Activated effector memory CD4-positive, alpha-beta T cell treated with Interleukin-2 at 50 U/mL for 16 hours (primary cell): ENCODE measurements at places on chromosomes 4 and X.

DNA sequence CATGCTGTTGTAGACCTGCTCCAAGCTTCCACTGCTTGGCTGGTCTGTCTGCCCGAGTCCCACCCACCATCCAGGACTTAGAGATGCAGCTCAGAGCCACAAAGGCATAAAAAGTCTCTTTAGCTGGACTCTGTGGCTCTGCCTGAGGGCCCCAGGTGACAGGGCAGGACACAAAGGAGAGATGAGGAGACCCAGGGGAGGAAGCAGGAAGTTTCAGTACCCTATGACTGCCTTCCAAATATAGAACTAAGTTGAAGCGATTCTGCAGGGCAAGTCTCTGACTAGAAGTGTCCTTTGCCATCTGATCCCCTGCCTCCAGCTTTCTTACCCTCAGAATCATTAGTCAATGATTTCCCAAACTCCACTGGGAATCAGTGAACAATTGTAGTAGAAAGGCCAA is 11.2 kb upstream of the CXCR3 start:
- no peak for DNase-seq

GRCh38 chr4:17010426-17011087 is 112.1 kb upstream of the LDB2 start:
- DNase-seq, result no peak

DNA sequence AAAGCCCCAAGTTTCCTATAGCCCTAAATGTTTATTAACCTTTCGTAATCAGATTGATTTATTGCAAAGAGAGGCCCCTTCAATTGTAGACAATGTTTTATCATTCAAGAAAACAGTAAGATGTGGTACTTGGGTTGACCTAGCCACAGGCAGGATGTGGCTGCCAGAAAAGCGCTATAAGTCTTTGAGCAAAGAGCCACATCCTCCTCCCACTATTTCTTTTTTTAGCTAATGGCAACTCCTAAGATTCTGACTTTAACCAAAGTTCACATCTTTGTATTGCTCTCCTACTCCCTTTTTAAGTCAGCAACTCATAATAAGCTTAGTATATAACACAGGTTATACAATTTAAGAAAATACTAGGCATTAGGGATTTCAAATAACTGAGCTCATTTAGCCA is 70.7 kb upstream of the PPP3CA start:
- DNase-seq, result peak; percentile 35

- DNase-seq, result no peak
Measured at GRCh38 chrX:71466979-71467523, 65.9 kb upstream of the OGT start.

GRCh38 chr4:63492515-63492914 is 916.7 kb downstream of the TECRL start:
- no peak for DNase-seq

DNA sequence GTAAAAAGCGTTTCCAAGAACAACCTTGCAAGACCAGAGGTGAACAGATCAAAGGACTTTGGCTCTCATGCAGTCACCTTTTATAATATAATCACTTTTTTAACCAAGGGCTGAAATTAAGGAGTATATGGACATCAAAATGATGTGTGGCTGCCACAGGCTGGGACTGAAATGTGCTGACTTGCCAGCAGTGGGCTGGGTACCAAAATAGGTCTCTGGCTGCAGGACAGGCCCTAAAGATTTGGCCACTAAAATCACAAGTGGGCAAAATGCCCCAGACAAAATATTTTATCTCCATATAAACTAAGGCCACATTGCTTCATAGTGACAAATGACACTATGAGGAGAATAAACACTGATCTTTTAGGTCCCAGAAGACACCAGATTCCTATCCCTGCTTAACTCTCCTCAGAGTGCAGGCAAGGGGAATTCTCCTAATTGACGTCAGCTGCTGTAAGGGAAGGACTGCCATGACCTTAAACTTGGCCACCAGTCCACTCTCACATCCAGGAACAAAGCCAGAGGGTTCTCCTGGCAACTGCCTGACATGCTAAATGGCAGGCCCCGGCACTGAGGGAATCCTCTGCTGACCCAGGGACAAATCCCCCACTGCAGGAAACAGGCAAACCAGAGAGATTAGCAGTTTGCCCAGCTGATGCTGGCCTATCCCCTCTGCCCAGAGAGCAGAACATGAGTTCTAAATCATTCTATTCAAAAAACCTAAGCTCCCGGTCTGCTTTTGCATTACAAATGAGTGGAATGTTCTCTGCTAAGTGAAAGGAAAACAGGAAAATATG is 155.8 kb downstream of the PPP3CA start:
- no peak for DNase-seq

DNA sequence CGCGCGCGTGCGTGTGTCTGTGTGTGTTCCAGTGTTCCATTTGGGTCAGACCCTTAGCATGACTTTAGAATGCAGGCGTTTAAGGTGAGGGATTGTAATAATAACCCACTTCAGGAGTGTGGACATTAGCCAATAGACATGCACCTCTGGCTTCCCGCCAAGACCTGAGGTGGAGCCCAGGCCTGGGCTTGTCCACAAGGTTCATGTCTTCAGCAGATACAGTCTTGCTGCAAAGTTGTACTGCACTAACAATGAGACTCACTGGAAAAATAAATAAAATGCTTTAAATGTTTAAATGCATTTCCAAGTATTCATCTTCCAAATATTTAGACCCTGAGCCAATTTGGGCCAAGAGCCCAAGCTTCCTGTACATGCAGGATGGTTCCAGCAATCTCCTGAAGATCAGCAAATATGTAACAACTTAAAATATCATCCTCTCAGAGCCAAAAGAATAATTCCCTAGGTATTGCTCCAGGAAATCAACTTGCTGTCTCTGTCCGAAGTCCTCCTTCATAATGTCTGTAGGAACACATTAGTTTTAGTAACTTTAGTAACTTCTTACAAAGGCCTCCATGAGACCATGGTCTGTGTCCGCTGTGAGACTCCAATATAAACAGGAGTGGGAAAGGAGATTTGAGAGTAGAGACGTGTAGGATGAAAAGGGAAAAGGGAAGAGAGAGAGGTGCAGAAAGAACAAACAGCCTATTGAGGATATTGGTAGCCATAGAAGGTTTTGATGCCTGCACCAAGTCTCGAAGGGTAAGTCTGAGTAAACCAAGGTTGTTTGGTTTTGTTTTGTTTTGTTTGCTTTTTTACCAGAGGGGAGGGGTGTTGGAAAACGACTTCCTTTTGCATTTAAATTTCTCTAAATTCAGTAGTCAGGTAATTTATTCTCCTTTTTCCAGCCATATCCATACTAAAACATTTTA is 98.5 kb upstream of the KLF3 start:
- no peak for DNase-seq

DNA sequence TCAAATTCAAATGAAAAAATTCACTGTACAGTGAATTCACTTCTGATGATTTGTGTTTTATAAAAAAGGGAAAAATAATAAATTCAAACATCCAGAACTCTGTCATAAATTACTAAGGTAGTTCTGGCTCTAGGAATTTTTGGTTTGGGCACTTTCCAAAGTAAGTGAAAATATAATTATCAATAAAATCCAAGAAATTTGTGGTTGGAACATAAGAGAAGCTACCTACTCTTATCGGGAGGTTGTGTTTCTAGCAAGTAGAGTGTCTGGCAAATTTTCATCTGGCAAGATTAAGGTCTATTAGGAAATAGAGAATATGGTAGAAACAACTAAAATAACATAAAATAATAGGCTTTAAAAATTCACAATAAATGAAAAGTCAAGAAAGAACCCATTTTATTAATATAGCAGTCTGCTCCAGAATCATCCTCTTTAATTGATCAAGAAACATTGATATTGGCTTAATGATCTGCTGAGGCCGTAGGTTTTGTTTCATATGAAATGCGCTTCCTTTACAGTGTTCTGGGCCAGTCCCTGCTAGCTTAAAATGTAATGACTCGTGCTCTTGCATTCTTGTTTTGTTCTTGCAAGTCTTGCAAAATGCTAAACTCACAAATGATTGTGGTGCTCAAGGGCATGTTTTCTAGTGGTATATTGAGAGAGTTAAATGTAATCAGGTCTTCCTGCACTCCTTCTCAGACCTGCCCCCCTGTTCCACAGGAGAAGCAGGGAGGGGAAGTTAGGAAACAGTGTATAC is 331.4 kb downstream of the RAPGEF2 start:
- no peak for DNase-seq

DNA sequence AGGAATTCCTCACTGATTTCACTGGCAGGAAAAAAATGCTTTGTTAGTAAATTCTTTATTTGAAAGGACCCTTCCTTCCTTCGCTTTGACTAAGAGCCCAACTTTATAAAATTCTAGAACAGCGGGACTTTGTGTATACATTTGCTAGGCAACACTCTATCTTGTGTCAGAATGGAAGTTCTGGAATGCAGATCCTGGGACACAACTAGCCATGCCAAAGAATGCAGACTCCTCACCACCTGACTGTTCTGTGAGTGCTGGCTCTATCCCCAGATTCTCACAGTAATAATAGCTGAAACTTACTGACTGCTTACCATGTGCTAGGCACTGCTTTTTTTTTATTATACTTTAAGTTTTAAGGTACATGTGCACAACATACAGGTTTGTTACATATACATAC is 73.3 kb upstream of the ZDHHC15 start:
- DNase-seq, result no peak

DNA sequence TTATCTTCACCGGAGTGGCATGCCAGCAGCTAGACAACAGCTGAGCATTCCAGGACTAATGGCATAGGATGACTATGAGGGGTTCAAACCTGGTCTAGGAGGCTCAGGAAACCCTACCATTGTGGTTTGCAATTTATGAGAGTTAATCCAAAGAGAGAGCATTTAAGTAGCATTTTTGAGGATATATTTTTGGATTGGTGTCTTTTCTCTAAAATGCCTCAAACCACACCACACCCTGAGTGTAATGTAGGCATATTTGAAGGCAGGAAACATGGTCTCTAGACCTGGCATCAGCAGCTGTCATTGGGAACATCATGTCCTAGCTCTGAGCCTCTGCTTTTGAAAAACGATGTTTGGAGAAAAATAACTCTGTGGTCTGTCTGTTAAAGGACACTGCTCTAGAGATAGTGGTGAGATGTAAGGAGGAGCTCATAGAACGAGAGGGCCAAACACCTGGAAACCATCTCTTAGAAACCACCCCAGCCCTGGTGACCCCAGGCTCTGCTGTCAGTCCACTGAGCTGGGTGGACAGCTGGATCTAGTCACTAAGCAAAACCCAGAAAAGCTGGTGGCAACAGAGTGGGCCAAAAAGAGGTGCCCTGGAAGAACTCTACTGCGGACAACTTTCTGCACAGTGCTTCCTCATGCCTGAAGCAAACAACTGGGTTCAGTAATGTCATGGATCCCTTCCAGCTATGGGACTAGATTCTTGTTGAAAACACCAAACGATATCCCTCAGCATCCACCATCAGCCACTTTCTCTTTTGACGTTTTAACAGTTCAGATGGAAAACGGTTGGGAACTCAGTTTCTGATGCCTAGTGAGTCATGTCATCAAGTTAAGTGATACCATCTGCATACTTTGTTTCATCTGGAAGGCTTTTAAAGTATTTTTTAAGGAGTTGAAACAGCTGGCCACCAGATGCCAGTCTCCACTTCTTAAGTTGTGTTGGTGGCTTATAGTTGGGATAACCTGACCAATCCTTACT is 100.2 kb upstream of the C1QTNF7 start:
- no peak for DNase-seq

GRCh38 chrX:84501798-84502628 is at the start of gene HDX:
HDX (minus strand) TSS chrX:84502453; CDS start chrX:84475397, 27,056 bp downstream.
- DNase-seq, result peak; percentile 49

DNA sequence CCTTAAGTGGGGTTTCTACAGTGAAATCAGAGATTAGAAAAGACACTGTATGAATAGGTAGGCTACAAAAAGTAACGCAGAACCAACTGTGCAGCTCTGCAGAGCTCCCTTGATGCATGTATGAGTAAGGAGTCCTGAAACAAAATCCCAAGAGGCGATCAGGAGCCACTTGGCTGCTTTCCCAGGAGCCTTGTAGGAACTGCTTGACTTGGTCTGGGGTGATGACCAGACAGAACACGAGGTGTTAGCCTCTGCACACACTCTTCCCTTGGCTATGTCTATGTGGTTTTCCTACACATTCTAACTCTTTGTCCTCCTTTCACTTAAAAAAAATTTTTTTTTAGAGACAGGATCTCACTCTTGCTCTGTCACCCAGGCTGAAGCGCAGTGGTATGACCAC is 22.8 kb upstream of the AP1S2 start:
- DNase-seq, result no peak

DNA sequence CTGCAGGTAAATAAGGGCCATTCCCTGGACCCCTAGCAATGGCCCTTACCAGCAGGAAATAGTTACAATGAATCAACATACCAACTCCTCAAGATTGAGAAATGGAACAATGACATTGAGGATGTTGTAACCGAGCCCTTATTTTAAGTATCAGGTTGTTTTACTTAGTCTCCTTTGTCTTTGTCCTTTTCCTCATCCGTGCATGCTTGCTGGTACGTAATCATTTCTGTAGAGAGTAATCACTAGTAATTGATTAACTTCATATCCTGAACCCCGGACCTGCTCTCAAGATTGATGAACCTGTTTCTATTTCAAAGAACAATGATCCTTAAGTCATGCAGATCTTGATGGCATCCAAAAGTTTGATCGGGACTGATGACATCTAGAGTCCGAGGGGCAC is 98.6 kb upstream of the LANCL3 start:
- no peak for DNase-seq

- no peak for DNase-seq
Measured at GRCh38 chr4:48642421-48643374, 137.4 kb downstream of the FRYL start.

- DNase-seq, result no peak
Measured at GRCh38 chr4:151439320-151439719, 30.3 kb downstream of the FHIP1A start.

- DNase-seq, result no peak
Measured at GRCh38 chrX:120408168-120408567, 46.3 kb downstream of the ATP1B4 start.

- DNase-seq, result no peak
Measured at GRCh38 chrX:67437821-67438220, 106.0 kb upstream of the AR start.

DNA sequence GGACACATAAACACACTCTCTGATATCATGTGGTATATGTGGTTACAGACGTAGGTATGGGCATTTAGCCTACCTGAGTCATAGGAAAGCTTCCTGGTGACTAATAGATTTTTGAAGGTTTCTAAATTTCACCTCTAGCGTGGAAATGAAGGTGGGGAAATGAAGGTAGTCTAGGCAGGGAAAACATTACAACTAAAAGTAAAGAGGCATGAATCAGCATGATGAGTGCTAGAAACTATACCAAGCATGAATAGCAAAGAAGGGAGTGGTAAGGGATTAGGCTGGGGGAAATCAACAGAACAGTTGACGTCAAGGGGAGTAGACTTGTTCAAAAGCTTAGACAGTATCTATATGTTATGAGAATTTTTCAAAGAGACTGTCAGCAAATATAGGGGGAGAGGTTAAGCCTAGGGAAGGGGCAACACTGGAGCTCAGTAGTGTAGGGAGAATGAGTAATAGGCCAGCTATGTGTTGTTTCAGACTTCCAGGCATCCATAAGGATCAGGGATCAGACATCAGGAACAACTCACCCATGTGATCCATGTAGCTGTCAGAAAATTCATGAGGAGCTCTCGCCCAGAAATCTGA is 279.3 kb upstream of the DIPK2B start:
- no peak for DNase-seq

GRCh38 chrX:96835660-96836289 is 47.9 kb upstream of the RPA4 start:
- no peak for DNase-seq
